ENCODE measurements at places on chromosomes 16 and 17. TPM values are rescaled to one million over a fixed set of nuclear protein-coding genes. Genes with fewer than 3 reads are reported as not detected.

The CFAP97D1 gene
- not detected for total RNA-seq

The KCNH4 gene
- total RNA-seq, result 0.17 TPM

The TP53I13 gene
- 71.4 TPM for total RNA-seq

The APOH gene
- total RNA-seq, result not detected

The CA7 gene
- not detected for total RNA-seq

The EVPLL gene
- total RNA-seq, result not detected

The AANAT gene
- total RNA-seq, result not detected
